ENCODE measurements at places on chromosomes 2 and 18.

- no peak for DNase-seq
Observed at GRCh38 chr2:121134728-121135127, 150.3 kb downstream of the TFCP2L1 start.

- no peak for DNase-seq
Observed at GRCh38 chr2:143708682-143709081, 579.5 kb downstream of the ARHGAP15 start.

- DNase-seq, result peak; percentile 56
Observed at GRCh38 chr2:177551989-177552421, 159.4 kb downstream of the AGPS start.

- DNase-seq, result no peak
Observed at GRCh38 chr2:44930274-44931197, 11.0 kb upstream of the SIX3 start.

- no peak for DNase-seq
Observed at GRCh38 chr2:151200844-151201243, 60.8 kb downstream of the RBM43 start.

DNA sequence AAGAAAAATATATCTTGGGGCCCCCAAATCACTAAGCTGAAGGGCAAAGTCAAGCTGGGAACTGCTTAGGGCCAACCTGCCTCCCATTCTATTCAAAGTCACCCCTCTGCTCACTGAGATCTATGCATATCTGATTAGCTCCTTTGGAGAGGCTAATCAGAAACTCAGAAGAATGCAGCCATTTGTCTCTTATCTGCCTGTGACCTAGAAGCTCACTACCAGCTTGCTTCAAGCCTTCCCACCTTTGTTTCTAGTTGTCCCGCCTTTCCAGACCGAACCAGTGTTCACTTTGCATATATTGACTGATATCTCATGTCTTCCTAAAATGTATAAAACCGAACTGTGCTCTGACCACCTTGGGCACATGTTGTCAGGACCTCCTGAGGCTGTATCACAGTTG is 479.4 kb downstream of the METTL4 start:
- no peak for DNase-seq

DNA sequence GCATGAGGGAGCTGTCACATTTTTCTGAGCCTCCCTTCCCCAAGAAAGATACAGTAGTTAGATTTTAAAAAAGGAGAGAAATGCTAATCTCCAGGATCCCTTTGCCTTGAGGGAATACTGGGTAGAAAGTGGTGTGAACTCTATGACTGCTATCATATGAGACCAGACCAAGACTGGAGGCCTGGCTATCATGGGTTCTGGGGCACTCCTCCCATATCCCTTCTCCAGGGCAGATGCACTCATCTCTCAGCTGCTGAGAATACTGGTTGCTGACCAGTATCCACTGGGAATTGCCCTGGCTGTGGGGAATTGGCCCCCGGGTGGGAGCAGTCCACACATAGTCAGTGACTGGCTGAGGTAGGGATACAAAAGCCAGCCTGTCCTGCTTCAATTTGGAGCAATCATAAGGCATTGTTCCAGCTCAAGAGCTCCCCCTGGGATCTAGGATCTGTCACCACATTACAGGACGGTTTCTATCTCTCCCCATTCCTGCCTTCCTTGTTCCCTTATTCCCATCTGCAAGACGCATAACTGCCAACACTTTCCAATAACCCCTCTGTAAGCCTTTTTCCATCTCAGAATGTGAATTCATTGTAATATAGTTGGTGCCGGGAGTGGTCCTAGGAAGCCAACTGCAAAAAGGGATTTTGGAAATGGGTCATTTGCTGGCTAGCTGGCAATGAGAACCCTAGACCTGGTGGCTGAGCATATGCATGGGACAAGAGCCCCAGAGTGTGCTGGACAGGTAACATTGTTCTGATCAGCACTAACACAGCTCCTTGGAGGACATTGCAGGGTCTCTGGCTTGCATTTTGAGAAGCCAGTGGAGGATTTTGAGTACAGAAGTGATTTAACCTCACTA is 35.4 kb upstream of the REEP1 start:
- peak; percentile 20 for DNase-seq

DNA sequence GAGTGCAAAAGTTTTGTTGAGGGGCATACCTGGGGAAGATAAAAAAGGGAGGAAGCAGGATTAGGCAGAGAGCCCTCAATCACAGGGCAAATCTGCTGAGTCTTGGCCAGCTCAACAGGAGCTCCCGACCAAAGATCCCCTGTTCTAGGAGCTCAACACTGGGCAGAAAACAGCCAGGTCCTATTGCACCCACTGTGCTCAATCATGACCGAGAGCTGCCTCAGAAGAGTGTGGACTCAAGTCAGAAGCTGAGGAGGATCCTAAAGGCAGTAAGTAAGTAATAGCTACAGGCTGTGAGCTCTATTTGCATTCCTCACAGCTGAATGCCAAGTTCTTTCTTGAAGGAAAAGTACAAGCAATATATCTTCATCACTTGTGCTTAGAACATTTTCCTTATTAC is 334.4 kb upstream of the NRP2 start:
- DNase-seq, result no peak

GRCh38 chr18:12657684-12658425 is at the start of gene SPIRE1:
Gene SPIRE1, minus strand, starts transcription at chr18:12658107. Its CDS starts 241 bp downstream, at chr18:12657866.
- DNase-seq, result peak; percentile 76

- DNase-seq, result no peak
Observed at GRCh38 chr18:468955-469790, 31.3 kb downstream of the COLEC12 start.

GRCh38 chr2:209240204-209240603 is 183.6 kb upstream of the MAP2 start:
- DNase-seq, result no peak

DNA sequence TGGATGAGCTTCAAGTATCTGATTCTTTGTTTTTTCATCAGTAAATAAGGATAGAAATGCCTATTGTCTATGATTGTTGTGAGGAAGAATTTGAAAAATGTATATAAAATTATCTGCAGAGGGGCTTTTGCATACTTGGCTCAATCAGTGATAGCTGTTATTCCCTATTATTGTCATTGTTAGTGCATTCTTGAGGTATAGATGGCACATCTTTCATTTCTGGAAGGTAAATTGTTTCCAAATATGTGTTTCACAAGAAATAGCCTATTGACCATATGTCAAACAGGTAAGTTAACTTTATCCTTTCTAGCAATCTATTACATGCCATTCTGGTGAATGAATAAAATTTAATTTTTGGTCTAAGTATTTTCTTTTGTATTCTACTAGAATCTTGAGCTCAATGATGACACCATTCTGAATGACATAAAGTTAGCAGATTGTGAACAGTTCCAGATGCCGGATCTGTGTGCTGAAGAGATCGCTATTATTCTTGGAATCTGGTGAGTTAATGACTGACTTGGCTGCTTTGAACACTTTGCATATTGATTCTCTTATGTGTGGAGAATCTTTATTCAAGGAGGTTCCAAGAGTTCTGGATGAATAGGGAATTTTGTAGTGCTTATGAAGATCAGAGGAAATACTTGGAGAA is 44.2 kb downstream of the TTC27 start:
- no peak for DNase-seq

DNA sequence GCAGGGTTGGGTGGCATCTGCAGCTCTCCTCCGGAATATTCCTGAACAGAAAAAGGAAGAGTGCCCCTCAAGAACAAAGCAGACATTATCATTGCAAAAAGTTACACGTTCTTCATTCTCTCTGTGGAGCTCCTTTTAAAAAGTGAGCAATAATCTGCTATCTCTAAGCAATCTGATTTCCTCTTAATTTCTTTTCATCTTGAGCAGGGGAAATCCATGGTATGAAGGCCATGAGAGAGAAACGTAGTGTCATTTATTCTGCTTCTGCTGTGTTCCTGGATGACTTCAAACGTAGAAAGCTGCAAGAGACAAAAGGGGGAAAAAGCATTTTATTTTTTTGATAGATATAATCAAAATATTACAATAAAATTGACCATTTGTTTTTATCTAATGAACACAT is 16.9 kb downstream of the SMIM21 start:
- no peak for DNase-seq

DNA sequence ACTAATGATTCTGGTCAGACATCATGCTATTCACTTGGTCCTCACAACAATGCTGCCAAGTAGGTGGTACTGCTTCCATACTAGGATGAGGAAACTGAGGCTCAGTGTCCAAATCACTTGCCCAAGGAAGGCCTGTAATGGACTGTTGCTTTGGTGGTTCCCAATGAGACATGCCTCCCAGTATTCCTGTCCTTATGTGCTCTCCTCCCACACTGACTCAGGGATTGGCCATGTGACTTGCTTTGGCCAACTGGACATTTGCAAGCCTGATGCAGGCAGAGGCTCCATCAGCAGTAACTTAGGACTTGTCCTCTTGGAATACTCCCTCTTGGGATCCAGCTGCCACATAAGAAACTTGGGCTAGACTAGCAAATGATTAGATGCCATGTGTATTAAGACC is 3.0 kb downstream of the FBXO41 start:
- DNase-seq, result no peak

- no peak for DNase-seq
Observed at GRCh38 chr18:79694895-79695213, 15.3 kb downstream of the CTDP1 start.

GRCh38 chr2:113886479-113887008 is 3.3 kb upstream of the ACTR3 start:
- no peak for DNase-seq

DNA sequence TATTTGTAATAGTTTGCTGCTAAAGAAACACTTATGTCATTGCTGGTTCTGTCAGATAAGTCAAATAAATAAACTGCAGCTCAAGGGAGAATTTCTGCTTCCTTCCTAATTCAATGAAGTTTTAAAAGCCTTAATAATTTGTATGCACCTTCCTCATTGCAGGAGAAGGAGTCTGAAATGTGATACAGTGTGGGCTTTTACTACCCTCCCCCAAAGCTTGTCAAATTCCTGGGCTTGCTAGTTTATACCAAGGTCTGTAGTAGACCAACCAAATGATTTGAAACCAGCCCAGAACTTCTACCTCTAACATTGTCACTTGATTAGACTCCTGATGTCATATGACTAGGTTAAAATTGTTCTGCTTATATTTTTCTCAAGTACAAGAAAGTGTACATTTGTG is 131.8 kb downstream of the DTNA start:
- DNase-seq, result no peak

DNA sequence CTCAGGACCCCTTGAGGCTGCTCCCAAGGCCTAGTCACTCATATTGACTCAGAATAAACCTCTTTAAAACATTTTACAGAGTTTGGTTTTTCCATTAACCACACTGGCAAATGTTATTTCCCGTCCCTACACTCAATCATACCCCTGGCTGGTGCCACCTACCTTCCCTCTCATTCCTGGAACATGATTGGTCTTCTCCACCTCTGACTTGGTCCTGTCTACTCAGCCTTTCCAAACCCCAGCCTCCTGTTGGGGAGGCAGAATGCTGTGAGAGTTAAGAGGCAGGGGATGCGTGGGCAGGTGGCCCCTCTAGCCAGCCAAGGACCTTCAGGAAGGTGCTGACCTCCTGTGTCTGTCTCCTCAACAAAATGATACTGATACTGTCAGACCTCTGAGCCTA is 149.3 kb downstream of the CABLES1 start:
- no peak for DNase-seq

DNA sequence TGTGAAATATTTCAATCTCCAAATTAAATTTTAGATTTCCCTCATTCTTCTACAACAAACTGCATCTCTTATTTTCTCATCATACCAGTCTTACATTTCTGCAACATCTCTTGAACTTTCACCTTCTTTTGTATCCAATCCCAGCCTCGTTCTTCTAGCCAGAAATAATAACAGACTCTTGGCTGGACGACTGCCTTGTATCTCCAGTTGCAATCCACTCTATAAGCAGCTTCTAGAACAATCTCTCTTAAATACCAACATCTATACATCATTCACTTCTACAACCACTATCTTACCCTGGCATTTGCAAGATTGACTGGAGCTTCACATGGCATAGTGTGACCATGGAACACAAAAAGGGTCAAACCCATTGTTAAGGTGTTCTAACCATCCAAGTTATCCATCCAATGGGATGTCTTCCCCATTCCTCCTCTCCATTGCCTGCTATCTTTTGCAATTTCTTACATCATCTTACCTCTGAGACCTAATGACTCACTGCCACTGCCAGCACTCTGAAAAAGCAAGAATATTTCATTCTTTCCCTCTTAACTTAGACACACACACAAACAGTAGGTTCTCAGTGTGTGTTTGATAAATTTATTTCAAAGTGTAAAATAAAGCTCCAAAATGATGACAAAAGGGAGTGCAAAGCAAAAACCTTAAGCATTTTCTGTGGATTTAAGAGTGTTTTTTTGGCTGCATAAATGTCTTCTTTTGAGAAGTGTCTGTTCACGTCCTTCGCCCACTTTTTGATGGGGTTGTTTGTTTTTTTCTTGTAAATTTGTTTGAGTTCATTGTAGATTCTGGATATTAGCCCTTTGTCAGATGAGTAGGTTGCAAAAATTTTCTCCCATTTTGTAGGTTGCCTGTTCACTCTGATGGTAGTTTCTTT is 145.6 kb downstream of the METTL4 start:
- no peak for DNase-seq

GRCh38 chr2:8352296-8352695 is 329.6 kb upstream of the ID2 start:
- DNase-seq, result no peak

DNA sequence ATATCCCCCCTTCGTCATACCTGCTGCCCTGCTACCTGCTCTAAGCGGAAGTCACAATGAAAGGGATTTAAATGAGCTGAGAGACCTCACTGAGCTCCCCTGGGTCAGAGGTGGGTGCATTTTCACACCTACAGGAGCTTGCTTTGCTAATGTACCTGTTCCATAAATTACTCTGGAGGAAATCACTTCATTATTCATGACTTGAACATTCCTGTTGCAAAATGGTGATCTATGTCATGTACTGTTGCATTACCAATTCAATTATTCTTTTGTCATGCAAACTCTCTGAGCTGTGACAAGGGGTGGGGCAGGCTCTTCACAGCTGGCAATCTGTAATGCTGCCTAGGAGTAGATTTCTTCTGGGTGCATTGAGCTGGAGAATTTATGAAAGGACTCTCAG is 761.3 kb downstream of the TSN start:
- DNase-seq, result no peak

DNA sequence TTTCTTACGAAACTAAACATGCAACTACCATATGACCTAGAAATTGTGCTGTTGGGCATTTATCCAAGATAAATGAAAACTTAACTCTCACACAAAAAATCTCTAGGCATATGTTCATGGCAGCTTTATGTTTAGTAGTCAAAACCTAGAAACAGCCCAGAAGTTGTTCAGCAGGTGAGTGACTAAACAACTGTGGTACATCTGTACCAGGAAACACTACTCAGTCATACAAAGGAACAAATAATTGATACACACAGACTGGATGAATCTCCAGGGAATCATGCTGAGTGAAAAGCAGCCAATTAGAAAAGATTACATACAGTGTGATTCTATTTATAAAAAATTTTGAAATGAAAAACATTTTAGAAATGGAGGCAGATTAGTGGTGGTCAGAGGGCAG is 29.3 kb downstream of the DYNC2LI1 start:
- no peak for DNase-seq
